ENCODE measurements at places on chromosomes 12 and 14.

- no peak for DNase-seq
Measured at GRCh38 chr12:39062266-39062996, 157.0 kb upstream of the CPNE8 start.

DNA sequence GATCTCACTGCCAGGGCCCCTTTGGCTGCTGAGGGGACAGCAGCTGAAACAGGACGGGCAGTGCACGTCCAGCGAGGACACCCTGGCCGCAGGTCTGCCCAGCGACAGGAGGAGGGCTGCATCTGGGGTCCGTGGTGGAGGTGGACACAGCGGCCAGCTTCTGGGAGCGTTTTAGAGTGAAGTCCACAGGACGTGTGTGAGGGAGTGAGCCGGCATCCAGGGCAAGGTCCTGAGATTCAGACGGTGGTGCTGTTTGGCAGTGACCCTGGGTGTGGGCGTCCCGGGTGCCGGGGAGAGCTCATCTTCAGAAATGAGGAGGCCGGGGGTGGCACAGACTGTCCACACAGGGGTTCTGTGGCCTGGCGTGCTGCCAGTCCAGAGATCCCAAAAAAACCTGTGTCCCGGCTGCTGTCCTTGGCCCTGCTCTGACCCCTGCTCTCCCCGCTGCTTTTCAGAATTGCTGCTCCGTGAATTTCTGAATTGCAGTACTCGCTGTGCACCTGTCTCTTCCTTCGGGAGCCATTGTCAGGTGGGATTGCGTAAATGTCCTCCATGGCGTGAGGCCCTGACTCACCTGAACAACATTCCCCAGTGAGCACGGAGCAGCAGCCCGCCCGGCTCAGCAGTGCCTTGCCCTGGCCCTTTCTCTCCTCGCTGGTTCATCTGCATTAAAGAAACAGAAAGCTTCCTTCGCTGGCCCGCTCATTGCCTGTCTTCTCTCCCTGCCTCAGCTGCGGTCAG is 183.5 kb upstream of the C14orf180 start:
- DNase-seq, result no peak

GRCh38 chr12:6840330-6840729 is 395 bp upstream of the GNB3 start:
- no peak for DNase-seq

- DNase-seq, result no peak
Measured at GRCh38 chr12:122031342-122032216, 9.9 kb downstream of the BCL7A start.

GRCh38 chr12:28177461-28177860 is 12.8 kb upstream of the CCDC91 start:
- no peak for DNase-seq

DNA sequence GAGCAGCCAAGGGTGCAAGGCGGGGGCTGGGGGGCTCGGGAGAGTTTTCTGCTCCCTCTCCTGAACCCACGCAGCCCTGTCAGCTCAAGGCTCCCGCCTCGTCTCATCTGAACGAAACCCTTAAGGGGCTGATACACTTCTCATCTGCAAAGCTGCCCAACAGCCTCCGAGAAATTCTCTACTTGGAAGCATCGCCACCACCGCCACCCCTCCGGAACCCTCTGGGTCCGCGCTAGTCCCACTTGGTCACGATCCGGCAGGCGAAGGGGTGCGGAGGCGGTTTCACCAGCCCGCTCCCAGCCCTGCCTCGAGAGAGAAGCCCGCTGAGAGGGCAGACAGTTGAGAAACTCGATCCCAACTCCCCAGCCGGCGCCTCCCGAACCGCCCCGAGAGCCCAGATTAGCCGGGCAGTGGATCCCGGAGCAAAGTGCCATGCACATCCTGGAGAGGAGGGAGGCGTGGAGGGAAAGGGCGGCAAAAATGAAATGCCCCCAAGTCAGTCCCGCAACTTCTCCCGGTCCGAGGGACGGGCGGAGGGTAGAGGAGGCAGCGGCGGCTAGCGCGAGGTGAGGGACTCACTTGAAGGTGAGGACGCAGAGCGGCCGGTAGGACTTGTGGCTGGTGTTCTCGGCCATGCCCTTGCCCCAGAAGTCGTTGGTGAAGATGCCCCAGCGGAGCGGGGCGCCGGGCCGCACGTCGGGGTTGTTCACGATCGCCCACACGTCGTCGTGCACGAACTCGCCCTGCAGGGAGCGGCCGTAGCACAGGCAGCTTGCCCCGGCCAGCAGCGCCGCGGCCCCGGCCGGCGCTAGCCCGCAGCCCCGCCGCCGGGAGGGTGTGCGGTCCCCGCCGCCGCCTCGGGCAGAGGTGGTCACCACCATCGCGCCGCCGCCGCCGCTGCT is 620 bp downstream of the TMTC1 start:
- DNase-seq, result no peak

DNA sequence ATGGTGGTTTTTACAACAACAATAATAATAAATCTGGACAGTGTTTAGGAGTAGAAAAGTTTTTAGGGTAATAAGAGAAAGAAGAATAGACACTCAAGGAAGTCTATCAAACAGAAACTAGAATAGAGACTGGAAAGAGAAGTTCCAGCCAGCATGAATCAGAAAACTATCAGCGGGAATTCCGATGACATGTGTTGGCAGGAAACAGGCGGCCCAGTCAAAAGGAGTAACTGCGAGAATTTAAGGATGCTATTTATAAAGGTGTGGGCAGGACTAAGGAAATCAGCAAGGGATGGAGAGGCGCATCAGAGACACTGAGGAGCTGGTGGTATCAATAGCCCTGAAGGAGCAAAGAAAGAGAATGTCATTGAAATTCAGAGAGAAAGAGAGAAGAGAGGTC is 89.9 kb downstream of the TBX5 start:
- no peak for DNase-seq

- no peak for DNase-seq
Measured at GRCh38 chr14:84340938-84341337, 1189.0 kb upstream of the FLRT2 start.

DNA sequence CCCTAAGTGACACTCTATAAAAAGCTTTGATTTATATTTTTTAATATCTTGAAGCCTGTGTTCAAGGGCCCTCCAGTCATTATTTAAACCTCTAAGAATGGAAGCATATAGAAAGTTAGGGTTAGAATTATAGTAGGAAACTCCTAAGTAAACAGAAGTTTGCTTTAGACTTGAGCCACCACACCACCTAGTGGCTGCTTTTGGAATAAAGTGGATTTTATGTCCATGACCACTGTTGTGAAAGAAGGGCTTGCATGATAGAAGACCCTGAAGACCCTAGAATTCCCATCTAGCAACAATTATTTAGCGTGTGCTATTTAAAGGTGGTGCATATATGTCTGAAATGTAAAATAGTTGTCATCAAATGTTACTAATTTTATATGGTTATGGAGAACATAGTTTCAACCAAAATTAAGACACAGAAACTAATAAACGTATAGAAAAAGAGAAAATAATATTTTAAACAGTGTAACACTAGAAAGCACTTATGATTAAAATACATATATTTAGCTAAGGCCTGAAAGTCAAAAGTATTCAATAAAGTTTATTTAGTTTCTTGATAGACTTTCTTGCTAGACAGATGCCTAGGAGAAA is 21.3 kb downstream of the LRRIQ1 start:
- peak; percentile 49 for DNase-seq

GRCh38 chr12:104131609-104132008 is 6.4 kb downstream of the NFYB start:
- no peak for DNase-seq

GRCh38 chr14:104598039-104598909 is 6.3 kb downstream of the TMEM179 start:
- no peak for DNase-seq

- DNase-seq, result no peak
Measured at GRCh38 chr12:104720339-104721038, 237.6 kb downstream of the SLC41A2 start.

- DNase-seq, result no peak
Measured at GRCh38 chr12:132399092-132400010, 70.0 kb upstream of the GALNT9 start.

DNA sequence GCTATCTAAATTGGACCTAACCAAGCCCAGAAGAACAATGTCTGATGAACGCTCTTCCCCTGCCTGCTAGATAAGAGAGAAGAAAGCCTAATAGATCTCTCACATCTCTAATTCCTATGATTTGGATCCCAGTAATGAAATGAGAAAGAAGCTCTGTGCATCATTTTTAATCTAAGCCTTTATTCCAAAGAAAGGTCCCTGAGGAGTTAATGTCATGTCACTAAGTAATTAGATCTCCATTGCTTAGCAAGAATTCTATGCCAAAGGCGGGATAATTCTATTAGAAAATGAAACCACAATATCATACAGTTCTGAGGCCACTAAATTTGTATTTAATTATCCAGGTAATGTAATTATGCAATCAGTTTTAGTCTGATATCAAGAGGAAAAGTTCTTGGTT is 74.2 kb upstream of the TMEM260 start:
- no peak for DNase-seq

DNA sequence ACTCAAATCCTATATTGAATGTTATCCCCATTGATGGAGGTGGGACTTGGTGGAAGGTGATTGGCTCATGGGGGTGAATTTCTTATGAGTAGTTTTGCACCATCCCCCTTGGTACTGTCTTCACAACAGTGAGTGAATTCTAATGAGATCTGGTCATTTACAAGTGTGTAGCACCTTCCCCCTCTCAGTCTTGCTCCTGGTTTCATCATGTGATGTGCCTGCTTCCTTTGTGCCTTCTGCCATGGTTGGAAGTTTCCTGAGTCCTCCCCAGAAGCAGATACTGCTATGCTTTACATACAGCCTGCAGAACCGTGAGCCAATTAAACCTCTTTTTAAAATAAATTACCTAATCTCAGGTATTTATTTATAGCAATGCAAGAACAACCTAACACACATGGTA is 302.4 kb upstream of the KITLG start:
- no peak for DNase-seq

- DNase-seq, result no peak
Measured at GRCh38 chr14:24425704-24426103, 3.8 kb downstream of the CBLN3 start.

GRCh38 chr14:64758691-64759554 is 54.7 kb downstream of the PLEKHG3 start:
- DNase-seq, result no peak

DNA sequence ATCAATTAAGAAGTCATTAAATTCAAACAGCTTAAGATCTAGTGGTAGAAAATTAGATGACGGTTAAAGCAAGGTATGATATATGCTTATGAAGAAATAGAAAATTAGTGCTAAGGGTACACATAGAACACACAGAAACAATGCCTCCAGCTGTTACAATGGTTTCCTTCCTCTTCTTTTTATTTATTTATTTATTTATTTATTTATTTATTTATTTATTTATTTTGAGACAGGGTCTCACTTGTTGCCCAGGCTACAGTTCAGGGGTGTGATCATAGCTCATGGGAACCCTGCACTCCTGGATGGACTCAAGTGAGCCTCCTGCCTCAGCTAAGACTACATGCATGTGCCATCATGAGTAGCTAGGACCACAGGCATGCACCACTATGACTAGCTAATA is 34.9 kb upstream of the PTPRR start:
- no peak for DNase-seq

GRCh38 chr12:83042441-83043200 is 355.9 kb downstream of the TMTC2 start:
- DNase-seq, result no peak

All from NCI-H748 treated with DMSO at 0.1 percent for 48 hours (cell line).